Activated CD8-positive, alpha-beta memory T cell treated with anti-CD3 and anti-CD28 coated beads for 1 hour (primary cell): ENCODE measurements at places on chromosomes 7 and 10.

DNA sequence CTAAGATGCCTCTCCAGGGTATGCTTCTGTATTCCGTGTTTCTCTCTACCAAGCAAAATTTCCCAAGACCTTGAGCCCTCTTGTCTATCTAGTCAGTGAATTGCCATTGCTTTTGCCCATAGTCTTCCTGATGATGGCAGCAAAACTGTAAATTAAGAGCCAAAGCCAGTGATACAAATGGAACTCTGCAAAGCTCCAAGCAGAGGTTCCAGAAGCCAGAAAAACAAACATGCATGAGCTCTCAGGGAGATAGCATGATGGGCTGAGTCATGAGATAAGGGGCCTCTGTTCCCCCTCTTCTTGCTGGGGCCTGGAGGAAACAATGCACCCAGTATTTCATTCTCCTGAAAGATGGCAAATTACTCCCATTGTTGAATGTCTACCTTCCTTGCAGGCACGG, 24.7 kb downstream of the LSMEM1 start:
- DNase-seq, result no peak

GRCh38 chr10:43390759-43391158, 18.2 kb downstream of the HNRNPF start:
- DNase-seq, result no peak

- no peak for DNase-seq
Measured at GRCh38 chr7:27096768-27097514, 1.1 kb upstream of the HOXA1 start.

DNA sequence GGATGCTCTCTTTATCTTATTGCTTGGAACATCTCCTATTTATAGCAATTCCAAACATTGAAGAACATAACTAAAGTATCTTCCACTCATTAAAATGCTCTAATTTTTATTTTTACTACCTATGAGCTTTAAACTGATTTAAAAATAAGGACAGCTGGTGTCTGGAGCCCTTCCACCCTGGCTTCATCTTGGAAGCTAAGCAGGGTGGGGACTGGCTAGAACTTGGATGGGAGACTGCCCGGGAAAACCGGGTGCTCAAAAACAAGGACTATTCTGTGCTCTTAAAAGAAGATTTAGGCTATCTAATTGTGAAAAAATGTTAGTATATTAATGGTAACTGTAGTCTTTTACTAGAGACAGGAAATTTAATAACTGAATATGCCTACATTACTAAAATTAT, 69.2 kb downstream of the ARMC3 start:
- no peak for DNase-seq

DNA sequence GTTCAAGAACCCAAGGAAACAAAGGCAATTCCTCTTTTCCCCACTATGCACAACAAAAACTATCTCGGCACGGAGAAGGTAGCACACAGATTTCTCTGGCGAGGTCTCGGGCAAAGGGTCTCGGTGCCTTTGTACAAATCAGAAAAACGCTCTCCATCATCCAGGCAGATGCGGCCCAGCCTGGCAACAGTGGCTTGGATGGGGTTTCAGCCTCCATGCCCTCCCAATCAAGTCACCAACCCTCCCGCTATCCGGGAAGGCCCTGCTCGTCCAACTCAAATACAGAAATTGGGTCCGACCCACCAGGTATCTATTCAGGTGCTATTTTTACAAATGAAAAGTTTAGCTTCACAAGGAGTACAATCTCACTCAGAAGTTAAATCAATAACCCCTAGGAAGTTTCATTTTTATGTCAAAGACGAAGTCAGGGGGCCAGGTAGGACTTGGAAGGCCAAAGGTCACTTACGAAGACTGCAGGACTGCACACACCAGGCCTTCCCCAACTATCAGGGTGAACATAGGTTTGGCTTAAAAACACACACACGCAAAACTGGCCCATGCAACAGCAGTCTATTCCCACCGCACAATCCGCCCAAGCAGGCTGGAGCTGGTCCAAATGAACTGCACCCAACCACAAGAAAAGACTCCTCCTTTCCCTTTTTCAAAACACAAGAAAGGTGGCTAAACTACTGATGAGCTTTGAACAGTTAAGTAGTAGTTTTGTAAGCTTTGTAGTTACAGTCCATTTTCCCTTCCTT, 43.0 kb downstream of the GNA12 start:
- no peak for DNase-seq
